CD4-positive, alpha-beta T cell treated with Interleukin-4 for 1 hour (primary cell): ENCODE measurements at places on chromosomes 1 and 21.

GRCh38 chr1:66350001-66350547, 183.9 kb upstream of the SGIP1 start:
- peak; percentile 78 for DNase-seq

GRCh38 chr1:221697923-221698425, 43.9 kb downstream of the DUSP10 start:
- no peak for DNase-seq

- DNase-seq: no peak
Measured at GRCh38 chr1:31348449-31348848, 24.4 kb downstream of the FABP3 start.

DNA sequence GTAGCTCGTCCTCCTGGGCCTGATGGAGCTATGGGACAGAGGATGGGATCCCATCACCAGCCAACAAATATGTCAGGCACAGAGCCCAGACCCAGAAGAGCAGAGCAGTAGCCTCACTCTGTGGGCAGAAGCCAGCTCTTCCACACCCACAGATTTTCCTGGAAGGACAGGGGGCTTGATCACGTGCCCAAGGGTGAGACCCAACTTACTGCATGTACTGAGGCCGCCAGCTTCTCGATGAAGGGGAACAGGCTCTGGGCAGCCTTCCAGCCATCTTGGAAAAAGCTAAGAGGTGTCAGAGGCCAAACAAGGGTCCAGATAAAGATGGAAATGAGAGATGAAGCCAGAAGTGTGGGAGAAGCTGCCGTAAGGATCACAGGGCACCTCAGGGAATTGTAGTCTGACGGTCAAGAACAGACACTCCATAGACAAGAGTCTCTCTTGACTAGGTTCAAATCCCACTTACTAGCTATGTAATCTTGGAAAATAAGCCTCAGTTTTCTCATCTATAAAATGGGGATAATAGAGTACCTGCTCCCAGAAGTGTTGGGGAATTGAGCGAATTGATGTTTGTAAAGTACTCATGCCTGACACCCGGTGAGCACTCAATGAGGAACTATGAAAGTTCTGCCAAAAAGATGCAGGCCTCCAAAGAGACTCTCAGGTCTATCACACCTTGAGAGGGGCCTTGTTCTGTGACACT, 17.0 kb upstream of the TCEA3 start:
- no peak for DNase-seq

- DNase-seq: no peak
Measured at GRCh38 chr1:31668303-31668883, 23.7 kb upstream of the PEF1 start.

DNA sequence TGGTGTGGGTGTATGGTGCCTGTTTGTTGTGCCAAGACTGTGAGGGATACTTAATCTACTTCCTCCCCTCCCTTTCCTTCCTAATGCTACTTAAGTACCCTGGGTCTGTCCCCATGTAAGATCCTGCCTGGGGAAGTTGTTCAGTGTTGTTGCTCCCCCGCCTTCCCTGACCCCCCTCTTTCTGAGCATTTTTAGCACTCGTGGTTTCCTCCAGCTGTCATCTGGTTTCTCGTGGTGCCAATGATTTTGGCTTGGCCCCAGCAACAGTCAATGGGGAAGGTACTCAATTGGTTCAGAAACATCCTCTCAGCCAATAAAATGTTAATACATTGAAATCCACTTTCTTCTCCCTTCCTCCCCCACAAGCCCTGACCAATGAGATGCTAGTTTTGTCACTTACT, 8.0 kb upstream of the B4GALT3 start:
- peak; percentile 93 for DNase-seq

DNA sequence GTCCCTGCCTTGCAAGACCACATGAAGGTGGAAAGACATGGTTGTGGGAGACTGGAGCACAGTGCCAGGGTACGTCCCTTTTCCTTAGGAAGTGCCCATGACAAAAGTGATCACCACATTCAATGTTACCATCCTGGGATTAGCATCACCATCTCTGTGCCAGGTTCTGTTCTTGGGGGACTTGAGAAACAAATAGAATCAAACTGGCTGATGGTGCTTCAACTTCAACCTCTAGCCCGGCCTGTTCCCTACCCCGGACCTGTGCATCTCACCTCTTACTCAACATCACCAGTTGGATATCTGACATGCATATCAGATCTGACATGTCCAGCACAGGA, 153.3 kb downstream of the GRIK3 start:
- no peak for DNase-seq

DNA sequence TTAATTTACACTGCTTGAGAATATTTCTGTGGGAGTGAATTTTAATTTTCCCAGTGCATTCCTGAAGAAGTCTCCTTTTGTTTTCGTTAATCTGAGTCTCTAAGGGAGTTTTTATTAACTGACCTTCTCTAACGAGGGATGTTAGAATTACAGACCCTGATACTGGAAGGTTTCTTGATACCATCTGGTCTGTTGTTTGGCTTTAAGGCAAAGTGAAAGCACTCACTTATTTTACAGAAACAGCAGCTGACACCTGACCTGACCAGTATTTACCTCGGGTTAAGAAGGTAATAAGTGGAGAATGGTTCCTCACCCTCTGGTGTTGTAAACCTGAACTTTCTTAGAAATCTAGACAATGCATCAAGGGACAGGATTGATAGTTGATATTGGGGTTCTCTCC, 12.4 kb downstream of the CDC14A start:
- peak; percentile 23 for DNase-seq

DNA sequence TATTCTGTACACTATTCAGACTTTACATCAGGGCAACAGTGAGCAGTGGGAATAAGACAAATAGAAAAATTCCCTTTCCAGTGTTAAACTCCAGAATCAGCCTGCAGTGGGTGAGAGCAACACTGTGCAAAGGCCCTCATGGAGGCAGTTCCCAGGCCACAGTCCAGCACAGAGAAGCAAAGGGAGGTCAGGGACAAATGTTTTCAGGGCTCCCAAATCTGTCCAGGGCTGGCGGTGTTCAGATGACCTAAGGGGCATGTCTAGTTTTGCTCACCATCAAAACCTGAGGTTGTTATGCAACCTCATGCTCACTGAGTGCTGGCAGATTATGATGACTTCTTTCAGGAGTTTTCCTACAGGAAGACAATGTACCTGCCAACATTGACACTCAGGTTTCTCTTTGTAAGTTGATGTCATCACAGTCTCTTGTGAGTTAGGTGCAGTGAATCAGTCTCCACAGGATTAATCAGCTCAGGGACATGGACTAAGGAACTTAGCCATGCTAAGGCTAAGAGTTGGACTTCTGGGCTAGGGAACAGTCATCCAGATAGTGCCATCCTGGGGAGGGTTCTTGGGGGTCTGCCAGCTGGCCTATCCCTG, 3.6 kb upstream of the LCE5A start:
- DNase-seq: no peak

DNA sequence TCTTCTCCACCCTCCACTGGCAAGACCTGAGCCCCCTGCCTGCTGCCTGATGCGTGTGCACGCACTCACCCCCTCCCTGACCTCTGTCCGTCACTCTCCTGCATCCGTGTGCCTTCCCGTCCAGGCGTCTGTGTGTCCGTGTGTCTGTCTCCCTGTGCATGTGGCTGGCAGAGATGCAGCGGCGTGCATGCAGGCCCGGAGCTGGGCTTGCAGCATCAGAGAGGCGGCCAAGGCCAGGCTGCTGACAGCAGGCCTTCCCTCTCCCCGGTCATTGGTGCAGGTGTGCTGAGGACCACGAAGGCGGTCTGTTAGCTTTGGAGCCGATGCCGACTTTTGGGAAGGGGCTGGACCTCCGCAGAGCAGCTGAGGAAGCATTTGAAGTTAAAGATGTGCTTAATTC, 22.8 kb upstream of the ARHGEF16 start:
- no peak for DNase-seq

GRCh38 chr21:28754127-28754611, 238.5 kb downstream of the LTN1 start:
- no peak for DNase-seq

GRCh38 chr1:12434174-12434573, 183.8 kb downstream of the DHRS3 start:
- DNase-seq: peak; percentile 61

DNA sequence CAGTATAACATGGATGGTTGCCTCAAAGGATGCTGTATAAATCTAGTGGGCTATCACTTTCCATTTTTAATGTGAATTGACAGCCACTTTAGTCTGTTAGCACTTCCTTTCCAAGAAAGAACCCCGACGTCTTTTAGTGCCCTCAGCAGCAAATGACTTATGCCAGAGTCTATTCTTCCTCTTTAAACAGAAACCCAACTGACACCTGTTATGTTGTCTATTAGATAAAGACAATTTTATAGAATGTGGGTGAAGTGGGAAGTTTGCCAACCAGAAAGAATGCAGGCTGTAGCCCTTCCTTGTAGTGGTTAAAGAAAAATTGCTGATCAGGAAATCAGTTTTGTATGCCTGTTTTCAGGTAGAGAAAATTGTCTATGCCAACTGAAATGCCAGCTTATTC, 344.9 kb downstream of the ZNF326 start:
- no peak for DNase-seq

DNA sequence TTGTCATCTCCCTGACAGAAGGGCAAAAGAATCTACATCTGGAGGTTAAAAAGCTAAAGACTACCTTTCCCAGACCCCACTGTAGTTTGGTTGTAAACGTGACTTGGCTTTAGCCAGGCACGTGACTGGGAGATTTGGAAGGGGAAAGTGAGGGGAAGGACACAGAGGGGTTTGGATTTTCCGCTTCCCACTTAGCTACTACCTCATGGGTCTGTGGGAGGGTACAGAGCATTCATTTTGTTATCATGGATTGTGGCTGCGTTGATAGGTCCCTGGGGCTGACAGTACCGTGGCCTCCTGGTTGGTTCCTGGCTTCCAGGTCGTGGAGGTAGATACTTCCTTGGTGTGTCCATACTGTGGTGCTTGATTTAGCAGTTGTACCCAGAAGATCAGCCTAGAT, 2.6 kb downstream of the CHD1L start:
- no peak for DNase-seq

GRCh38 chr1:201888282-201889089, at the start of gene SHISA4:
SHISA4 (plus strand) TSS chr1:201888898; CDS start chr1:201888995, 97 bp downstream.
- no peak for DNase-seq

DNA sequence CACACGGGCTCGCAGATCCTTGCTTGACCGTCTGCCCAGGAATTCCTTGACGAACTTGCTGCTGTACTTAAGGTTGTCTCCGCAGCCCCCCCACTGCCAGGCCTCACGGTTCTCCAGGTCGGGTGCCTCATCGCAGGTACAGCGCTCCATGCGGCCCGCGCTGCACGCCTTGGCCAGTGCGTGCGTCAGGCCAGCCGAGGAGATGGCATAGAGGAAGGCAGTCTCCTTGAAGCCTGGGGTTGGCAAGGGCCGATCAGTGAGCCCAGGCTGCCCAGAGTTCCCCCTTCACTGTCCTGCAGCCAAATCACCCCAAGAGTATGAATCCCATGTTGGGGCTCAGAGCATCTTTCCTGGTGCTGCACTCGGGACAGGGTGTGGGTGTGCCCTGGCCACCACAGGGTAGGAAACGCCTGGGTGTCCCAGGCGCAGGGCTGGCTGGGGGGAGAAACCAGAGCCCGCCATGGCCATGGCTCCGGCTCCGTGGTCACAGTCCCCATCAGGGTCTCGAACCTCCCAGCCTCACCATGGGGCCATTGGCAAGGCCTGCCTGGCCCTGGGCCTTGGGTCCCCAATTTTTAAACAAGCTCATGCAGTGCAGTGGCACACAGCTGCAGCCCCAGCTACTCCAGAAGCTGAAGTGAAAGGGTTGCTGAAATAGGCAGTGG, 23.4 kb downstream of the WNT9A start:
- DNase-seq: no peak

GRCh38 chr1:245986404-245987218, 520.5 kb downstream of the SMYD3 start:
- no peak for DNase-seq

DNA sequence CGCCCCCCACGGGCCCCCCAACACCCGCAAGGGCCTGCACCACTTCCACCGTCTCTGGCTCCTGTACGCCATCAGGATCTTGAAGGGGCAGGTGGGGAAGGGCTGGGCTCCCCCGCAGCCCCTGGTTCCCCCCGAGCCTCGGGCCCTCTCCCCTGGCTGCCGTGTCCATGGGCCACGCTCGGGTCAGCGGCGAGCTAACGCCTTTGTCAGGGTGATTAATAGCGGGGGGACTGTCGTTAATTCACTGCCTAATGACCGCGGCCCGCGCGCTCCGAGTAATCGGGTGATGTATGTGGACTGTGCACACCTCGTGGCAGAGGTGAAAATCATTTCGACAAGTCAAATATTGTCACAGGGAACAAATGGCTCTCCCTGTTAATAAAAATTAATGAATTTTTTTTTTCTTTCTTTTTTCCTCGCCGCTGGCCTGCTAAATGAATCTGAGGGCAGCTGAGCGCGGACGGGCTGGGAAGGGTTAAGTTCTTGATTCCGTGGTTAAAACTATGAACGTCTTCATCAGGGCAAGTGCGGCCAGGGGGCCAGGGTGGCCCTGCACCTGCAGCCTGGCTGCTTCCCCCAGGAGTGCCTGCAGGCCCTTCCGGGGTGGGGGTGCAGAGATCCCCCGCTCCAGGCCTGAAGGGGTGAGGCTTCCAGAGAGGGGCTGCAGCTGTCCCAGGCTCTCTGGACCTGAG, 100.8 kb downstream of the PRDM16 start:
- DNase-seq: no peak

DNA sequence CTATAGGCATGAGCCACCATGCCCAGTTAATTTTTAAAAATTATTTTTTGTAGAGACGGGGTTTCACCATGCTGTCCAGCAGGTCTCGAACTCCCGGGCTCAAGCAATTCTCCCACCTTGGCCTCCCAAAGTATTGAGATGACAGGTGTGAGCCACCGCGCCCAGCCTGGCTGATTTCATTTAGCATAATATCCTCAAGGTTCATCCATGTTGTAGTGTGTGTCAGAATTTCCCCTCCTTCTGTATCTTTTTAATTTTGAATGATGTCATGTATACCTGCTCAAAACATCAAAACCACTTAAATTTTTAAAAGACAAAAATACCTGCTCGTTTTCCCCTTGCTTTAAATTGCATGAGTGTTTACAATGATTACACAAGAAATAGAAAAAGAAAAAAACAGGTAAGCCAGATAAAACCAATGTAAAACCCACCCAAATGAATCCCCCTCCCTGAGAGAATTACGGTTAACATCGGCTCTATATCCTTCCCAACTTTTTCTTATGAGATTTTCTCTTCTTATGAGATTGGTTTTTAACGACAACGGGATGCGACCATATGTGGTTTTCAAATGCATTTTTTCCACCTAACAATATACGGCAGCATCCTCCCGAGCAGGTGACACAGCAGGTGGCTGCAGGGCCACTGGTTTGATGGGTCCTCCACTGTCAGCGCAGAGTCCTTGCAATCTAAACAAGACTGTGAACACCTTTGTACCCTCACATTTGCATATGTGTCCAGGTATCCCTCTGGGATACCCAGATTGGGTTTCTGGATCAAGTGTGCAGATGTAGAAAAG, 22.1 kb downstream of the IFFO2 start:
- no peak for DNase-seq
